Vagina (tissue), 2 donors: ENCODE measurements at places on chromosomes 6 and 20. TPM values are rescaled to one million over a fixed set of nuclear protein-coding genes. Genes with fewer than 3 reads are reported as not detected.

The ADGRF5 gene
- 10.3 TPM for total RNA-seq

The PROKR2 gene
- total RNA-seq: not detected

GRCh38 chr6:20882014-20882413 is 347.8 kb downstream of the CDKAL1 start:
- no peak for DNase-seq

The TUBB2A gene
- total RNA-seq: 72.7 TPM
